NCI-H2171 treated with DMSO at 0.1 percent for 48 hours (cell line): ENCODE measurements at places on chromosomes 5 and 9.

GRCh38 chr5:73591698-73592501 is 26.4 kb downstream of the UTP15 start:
- no peak for DNase-seq

DNA sequence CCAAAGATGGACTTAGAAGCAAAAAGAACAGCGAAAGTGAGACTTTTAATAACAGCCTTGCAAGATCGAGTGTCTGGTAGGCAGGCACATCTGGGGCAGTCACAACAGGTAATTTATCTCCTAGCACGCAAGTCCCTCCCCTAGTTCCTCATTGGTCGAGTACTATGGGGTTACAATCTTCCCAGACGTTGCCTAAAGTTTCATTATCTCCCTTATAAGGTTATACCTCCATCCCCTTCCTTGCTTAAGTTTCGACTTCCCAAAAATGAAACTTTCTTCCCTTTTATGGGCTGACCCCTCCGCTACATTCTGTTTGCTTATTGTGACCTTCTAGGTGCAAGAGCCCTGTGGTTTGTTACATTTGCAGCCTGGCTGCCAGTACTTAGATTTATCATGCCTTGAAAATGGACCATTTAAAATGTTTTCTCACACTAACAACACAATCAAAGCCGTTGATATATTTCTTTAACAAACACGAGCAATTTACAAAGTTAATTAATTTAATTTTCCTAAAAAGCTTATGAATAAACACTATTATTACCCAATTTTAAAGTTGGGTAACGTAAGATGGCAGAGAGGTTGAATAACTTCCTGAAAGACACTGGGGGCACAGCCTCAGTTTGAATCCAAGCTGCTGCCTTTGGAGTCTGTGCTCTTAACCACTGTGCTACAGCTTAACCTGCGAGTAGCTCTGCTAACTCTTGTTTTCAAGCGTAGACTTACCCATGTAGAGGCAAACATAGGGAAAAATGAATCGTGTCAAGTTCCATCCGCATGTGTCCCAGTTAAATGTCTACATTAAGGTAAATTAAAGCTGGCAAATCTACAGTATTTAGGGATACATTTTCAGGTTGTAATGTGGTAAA is 91.7 kb downstream of the EDIL3 start:
- no peak for DNase-seq

GRCh38 chr5:85462957-85463356 is 1078.3 kb upstream of the EDIL3 start:
- DNase-seq: no peak

GRCh38 chr9:136242918-136243525 is 2.6 kb downstream of the QSOX2 start:
- no peak for DNase-seq

DNA sequence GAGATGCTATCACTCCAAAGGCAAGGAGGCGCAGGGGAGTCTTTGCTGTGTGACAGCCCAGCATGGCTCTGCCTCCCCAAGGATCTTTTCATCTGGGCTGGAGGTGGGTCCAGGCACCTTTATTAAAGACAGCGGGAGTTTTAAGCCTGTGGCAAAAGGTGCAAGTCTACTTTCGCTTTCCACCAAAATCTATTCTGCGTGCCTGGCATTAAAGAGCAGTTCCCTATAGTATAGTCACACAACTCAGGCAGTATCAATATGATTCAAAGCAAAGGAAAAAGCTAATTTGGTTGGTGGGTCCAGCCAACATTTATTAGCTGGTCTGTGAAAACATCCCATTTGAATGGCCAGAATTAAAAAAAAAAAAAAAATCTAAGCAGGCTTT is 398.7 kb downstream of the EBF1 start:
- no peak for DNase-seq

GRCh38 chr5:152456815-152457443 is 51.9 kb upstream of the NMUR2 start:
- DNase-seq: no peak

GRCh38 chr5:66987949-66988838 is 208.4 kb downstream of the CD180 start:
- DNase-seq: peak; percentile 22

GRCh38 chr9:130138171-130138653 is 34.0 kb upstream of the NCS1 start:
- DNase-seq: no peak

DNA sequence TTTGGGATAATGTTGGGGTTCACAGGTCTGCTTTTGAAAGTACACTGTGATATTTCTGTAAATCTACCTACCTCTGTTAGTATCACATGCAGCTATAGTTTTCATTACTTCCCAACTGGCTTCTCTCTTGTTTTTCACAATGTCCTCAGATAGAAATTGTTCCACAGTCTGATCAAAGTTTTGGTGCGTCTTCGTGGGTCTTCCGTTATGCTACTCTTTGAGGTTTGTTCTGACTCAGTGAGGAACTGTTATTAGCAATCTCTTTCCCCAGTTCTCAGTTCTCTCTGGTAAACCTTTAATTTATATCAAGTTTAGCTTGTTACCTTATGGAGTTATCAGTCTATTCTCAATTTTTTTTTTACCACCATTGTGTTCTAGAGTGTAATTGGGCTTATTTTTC is 2061.2 kb upstream of the CDH9 start:
- no peak for DNase-seq

DNA sequence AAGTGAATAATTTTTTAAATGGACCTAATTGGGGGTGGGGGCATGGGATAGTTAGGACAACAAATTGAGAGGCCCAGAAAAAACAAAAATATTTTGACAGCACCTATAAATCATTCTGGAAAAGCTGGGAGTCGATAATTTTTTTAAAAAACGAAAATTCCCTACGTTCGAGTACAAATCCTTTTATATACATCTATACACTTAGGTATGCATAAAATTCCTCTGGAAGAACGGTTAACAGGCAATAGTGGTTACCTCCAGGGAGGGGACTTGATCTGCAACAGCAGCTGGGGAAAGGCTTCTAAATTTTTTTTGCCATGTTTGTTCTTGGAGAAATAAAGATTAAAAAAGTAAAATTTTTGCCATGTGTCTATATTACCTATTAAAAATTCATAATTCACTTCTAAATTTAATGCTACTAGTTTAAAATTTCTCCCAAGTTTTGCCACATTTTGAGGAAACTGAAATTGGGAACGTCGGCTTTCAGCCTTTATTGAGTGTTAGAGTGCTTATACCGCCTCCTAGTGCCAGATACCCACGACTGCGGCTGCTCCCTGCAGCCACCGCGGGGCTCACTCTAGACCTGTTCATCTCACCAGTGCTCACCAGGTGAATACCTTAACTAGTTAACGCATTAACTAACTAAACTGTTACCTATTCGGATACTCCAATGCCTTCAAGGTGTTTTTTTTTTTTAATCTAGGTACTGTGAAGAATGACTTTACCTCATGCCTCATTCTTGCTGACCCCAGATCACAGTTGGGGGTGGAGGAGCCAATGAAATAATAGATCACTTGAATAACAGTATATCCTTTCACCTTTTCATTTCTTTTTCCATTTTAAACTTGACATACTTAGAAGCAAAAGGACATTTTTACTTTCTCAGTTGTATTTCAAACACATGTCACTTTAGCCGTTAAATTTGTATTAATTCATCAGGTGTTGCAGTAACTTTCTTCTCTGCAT is 1.8 kb upstream of the BHMT start:
- DNase-seq: no peak

DNA sequence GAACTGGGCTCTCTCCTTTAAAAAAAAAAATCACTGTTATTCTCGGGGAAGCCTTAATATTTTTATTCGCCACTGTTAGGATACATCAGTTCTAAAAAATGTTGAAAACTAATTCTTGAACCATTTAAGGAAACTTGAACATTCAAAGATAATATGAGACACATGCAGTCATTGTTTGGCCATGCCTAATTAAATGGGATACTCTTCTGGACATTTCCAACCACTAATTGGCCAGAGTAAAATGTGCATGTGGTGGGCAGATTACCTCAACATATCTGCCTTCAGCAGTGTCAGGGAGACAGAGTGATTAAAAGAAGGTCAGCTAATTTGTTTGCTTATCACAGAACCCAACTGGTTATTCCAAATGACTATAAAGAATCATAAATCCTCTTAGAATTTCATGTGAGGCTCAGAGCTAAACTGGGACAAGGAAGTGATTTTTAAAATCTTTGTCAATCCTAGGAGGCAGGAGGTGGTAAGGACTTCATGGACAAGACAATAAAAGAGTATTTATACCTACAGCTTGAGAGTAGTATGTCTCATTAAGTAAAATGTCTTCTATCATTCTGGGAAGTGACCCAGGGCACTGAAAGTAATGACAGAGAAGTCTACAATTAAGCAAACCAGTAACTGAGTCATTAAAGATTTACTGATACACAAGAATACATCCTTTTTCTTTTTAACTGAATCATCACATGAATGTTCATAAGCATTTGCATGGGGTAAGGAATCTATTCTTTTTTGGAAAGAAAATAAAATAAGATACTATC is 242.9 kb upstream of the TRPM3 start:
- DNase-seq: no peak

DNA sequence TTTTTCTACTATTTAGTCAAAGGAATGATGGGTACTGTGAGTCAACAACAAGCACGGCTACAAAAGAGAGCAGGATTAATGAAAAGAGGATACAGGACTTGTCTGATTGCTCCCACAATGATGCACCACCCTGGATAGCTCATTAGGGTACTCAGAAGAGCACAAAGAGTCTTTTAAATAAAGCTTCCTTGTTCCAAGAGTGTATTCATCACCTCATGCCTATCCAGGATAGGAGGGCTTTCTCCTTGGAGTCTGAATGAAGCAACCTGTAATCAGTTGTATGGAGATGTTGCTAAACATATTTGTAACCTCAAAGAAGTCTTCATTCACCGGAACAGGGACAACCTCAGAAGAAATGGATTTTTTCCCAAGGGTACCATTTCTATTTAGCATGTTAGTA is 219.5 kb upstream of the TMEM161B start:
- DNase-seq: no peak

GRCh38 chr9:81522716-81523551 is 166.4 kb downstream of the TLE1 start:
- DNase-seq: peak; percentile 51

GRCh38 chr5:7422316-7423106 is 26.6 kb downstream of the ADCY2 start:
- DNase-seq: no peak

DNA sequence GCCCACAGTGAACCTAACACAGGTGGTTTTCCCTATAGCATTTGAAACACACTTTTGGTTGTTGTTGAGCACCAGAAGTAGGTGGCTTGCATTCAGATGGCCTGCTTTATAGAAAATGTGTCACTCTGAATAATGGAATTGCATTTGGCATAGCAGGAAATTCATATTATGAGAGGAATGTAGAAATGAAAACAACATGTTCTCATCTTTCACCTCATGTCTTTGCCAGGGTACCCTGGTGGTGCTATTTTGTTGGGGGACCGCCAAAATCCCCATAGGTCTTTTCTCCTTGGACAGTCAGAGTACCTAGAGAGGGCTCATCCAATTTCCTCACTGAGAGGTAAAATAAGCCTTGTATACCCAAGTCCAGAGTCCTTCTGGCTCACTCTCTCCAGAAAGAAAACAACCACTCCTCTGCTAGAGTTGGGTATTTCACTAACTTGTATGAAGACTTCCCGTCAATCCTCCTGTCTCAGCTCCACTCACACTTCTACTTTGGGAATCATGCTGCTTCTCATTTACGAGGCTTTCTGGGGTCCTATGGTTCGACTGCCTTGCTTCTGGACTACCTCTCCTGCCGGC is 67.4 kb downstream of the MRPS27 start:
- DNase-seq: no peak

GRCh38 chr5:164818445-164818844 is 1313.0 kb downstream of the MAT2B start:
- no peak for DNase-seq

GRCh38 chr5:79229357-79230174 is 6.4 kb upstream of the JMY start:
- peak; percentile 68 for DNase-seq
